ENCODE measurements at places on chromosomes 11 and 22.

GRCh38 chr11:28366549-28367346 lies 258.6 kb downstream of the METTL15 start:
- no peak for DNase-seq

GRCh38 chr22:40432157-40432556 lies 61.8 kb downstream of the SGSM3 start:
- no peak for DNase-seq

DNA sequence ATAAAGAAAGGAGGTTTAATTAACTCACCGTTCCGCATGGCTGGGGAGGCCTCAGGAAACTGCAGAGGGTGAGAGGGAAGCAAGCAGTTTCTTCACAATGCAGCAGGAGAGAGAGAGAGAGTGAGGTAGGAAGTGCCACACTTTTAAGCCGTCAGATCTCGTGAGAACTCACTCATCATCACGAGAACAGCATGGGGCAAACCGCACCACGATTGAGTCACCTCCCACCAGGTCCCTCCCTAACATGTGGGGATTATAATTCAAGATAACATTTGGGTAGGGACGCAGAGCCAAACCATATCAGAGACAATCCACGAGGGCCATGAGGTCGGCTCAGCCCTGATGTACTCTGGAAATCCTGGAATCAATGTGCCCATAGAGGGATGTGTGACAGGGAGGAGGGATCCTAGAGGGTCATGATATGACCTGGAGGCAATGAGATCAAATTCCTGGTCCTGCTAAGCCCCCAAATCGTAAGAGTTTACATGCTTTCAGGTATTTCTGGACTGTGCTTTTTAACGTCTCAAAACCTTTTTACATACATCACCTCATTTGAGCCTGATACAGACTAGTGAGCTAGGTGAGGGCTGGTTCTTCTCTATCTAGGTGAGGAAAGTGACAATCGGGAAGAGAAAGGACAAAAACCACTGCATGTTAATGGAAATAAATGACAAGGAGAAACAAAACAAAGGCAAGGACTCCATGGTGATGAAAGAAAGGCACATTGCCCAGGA lies 19.5 kb upstream of the RASSF10 start:
- DNase-seq = no peak

DNA sequence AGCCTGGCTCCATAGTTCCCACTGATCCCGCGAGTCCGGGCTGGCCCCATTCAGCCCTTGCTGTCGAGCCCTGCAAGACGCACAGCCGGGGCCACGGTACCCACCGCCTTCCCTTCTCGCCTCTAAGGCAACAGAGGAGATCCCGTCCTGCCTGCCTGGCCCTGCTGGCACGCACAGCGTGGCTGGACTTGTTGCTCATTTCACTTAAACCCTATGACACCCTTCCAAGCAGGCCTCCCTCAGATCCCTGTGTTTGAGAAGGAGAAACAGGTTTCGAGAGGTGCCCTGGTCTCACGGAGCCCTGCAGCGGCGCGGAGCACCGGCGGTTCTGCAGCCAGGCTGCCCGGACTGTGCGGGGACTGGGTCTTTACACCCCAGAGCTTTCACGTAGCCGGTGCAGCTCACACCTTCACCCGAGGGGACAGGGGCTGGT lies 1048.4 kb downstream of the BRD1 start:
- no peak for DNase-seq

- no peak for DNase-seq
Measured at GRCh38 chr11:15114501-15115475, at the start of gene INSC. INSC (plus strand) TSS chr11:15114923; CDS start chr11:15149175, 34,252 bp downstream.

DNA sequence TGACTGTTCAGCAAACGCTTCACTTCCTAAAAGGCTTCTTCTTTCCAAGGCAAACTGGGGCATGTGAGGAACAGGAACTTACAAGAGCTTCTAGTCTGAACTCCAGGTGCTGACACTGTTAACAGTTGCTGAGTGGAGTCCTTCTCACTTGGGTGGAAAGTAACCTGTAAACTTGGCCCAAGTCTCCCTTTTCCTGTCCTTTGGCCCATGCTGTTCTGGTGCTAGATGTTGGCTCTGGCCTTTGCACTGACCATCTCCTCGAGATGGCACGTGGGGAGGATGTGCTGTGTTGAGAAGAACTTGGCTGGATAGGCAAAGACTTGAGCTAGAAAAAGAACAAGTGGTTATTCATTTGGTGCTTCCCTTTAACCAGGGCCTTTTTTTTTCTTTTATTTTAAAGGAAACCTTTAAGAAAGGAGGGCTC lies 53.6 kb downstream of the PTPRJ start:
- DNase-seq = no peak

DNA sequence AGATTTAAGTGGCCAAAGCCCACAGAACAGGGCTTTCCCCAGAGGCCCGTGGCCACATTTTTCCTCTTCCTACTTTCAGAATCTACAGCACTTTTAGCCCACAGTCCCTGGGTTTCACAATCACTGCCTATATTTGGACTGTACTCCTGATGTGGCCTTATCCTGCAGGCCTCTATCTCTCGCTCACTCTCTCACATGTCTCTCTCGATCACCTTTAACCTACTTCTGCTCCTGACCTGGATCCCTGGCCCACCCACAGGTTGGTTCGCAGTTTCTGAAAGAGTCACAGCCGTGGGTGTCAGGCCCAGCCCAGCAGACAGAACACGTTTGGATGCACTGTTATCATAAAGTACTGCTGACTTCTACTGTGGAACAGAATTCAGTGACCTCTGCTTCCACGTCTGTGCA lies 55.5 kb downstream of the LARGE1 start:
- no peak for DNase-seq

DNA sequence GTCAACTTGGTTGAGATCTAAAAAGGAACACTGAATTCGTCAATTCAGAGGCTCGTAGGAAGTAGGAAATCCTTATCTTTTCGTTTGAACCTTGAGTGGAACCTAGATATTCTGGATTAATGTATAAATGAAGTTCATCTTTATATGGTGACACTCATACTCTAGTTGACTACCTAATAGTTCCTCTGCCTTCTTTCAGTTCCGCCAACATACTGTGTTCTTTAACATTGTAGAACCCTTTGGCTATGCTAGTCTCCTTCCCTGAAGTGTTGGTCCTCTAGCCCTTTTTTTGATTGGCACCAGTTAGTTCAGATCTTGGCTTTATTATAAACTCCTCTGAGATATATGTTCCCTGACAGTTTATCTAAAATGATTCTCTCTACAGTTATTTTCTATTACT lies 1.5 kb downstream of the ATM start:
- DNase-seq = no peak
